ENCODE measurements at places on chromosomes 7 and 10.

- DNase-seq, result no peak
These were observed 629.8 kb upstream of the IGFBP3 start for GRCh38 chr7:46550864-46551263.

DNA sequence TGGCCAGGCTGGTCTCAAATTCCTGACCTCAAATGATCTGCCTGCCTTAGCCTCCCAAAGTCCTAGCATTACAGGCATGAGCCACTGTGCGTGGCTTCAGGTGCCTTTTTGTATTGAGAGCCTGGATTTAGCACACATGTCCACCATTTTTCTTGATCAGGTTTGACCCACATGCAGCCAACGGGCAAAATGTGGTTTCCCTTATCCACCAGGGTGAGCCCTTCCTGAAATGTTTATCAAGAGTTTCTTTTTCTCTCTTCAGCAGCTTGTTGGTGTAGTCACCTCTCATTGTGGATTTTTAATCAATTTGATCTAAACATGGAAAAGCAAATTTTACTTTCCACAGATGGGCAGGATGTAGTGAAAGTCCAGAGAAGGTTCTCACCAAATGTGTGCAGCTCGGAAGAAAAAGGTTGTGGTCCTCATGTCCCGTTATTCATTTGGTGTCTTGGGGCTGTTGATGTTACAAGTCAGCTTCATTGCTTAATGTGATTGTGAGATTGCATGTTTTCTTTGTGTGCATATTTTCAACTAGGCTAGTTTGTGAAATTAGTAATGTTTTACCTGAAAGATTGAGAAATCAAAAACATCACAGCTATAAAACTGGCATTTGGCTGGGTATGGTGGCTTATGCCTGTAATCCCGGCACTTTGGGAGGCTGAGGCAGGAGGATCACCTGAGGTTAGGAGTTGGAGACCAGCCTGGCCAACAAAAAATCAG lies 28.9 kb downstream of the GUSB start:
- no peak for DNase-seq

DNA sequence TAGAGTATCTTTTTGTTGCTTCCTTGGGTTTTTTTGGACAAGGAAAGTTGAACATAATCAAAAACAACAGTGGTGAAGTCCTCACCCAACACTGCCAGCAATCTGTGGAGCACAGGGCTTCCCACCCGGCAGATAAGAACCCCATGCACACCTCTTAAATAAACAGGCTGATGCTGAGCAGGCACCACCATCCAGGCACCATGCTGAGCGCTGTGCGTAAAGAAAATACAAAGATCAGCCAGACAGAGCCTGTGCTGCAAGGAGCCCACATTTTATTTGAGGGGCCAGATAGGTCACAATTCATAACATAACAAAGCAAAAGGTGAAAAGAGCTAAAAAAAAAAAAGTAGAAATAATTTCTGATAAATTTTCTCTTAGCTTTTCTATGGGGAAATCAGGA lies 231.2 kb downstream of the PTPRN2 start:
- no peak for DNase-seq

- no peak for DNase-seq
These were observed 16.6 kb downstream of the STMP1 start for GRCh38 chr7:135678612-135679575.

DNA sequence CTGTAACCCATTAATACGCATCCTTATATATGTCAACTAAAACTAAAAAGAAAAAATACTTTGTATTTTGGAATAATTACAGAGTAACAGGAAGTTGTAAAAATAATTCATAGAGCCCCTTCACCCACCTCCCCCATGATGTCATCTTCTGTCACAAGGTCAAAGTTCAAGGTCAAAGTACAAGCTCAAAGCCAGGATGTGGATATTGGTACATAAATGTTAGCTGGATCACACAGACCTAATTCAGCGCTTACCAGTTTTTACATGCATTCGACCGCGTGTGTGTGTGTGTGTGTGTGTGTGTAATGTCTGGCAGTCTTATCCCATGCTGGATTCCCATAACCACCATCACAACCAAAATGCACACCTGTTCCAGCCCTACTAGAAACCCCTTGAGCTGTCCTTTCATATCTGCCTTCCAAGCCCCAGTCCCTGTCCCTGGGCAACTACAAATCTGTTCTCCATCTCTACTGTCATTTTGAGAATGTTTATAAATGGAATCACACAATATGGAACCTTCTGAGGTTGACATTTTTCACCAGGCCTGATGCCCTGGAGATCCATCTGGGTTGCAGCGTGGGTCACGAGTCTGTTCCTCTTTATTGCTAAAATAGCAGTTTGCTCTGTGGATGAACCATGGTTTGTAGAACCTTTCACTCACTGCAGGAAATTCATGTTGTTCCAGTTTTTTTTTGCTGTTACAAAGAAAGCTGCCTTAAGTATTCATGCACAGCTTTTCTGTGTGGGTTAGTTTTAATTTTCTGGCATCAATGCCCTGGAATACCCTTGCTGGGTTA lies 153.6 kb upstream of the PITRM1 start:
- no peak for DNase-seq

All from stimulated activated CD8-positive, alpha-beta memory T cell treated with anti-CD3 and anti-CD28 coated beads, Interleukin-15, amount 100 ng/mL, for 48 hours (primary cell).